Activated T-helper 2 cell treated with anti-CD3 and anti-CD28 coated beads, Interferon-gamma antibody, Interleukin-2, Interleukin-4, amounts not matched to agents 10 μg/mL and 5 μg/mL and 100 μg/mL, durations not matched to agents 14 hours and 24 hours and 36 hours (primary cell): ENCODE measurements at places on chromosomes 7 and 10. TPM values are rescaled to one million over a fixed set of nuclear protein-coding genes. Genes with fewer than 3 reads are reported as not detected.

ITPRID1 gene
- not detected in 2 replicates for total RNA-seq

GRCh38 chr7:66055321-66055956, 20.2 kb upstream of the ASL start:
- no peaks in the 10 kb centered on the region for H3K27me3 ChIP-seq
- DNase-seq = no peak
- no peak overlapping the region for H3K4me3 ChIP-seq
- H3K27ac ChIP-seq = no peak overlapping the region

DNA sequence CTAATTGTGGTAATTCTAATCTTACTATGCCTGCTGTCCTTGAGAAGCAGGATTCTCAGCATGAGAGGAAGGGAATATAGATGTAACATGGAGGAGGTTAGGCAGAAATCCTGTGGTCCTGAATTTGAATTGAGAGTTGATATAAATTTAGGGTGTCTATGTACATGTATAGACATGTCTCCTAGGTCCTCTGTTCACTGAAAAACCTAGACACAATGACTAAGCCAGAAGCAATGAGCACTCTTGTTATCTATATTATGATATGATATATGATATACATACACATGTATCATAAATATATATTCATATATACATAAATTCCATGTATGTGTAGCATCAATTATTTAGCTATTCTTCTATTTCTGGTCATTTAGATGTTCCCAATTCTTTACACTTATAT, 173.3 kb upstream of the MKLN1 start:
- peaks cover 19% of the 10 kb centered on the region for H3K27me3 ChIP-seq
- H3K36me3 ChIP-seq = no peaks in the 10 kb centered on the region
- H3K4me3 ChIP-seq = no peak overlapping the region
- no peaks in the 10 kb centered on the region for H3K4me1 ChIP-seq

DNA sequence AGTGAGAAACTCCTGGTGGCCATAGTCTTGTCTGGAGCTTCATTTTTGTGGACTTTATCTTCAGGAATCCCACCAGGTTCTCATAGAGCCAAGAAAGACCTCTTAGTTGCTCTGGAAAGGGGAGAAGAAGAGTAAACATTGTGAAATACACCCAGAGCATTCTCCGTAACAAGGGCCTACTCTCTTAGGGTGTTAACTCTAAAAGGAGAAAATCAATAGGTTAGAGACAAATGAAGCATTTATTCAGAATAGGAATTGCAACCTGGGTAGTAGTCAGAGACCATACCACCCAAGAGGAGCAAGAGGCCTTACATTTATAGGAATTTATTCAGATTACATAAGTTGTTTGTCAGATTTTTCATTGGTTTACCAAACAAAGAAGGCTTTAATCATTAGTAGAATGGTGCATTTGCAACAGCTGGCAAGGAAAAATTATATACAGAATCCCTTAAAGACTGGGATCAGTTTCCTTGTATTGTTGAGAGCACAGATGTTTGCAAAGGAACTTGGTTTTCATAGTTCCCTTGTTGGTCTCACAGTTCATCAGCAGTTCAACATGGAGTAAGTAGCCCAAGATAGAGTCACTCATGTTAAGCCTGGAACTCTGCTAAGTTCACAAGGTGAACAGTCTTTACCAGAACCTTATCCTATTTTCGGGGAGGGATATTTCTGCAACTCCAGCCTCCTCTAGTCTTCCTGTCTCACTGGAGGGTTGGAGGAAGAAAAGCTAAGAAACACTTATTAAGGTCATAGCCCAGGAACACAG, 53.2 kb upstream of the TMEM140 start:
- H3K4me3 ChIP-seq = no peak overlapping the region
- no peak for DNase-seq
- H3K27ac ChIP-seq = no peak overlapping the region
- H3K4me1 ChIP-seq = no peaks in the 10 kb centered on the region

GRCh38 chr7:39686261-39686924, 63.0 kb downstream of the RALA start:
- H3K36me3 ChIP-seq = peaks cover 20% of the 10 kb centered on the region
- H3K27me3 ChIP-seq = no peaks in the 10 kb centered on the region
- H3K4me1 ChIP-seq = peaks cover 5% of the 10 kb centered on the region
- H3K4me3 ChIP-seq = no peak overlapping the region

VSTM4 gene
- total RNA-seq = 0.53 and 0.57 TPM in 2 replicates

- no peak overlapping the region for H3K4me3 ChIP-seq
- no peak for DNase-seq
- H3K36me3 ChIP-seq = no peaks in the 10 kb centered on the region
- no peaks in the 10 kb centered on the region for H3K4me1 ChIP-seq
- H3K27me3 ChIP-seq = no peaks in the 10 kb centered on the region
These were observed 195.4 kb downstream of the SKIDA1 start for GRCh38 chr10:21329995-21330627.
